ENCODE measurements at places on chromosomes 7 and 10.

DNA sequence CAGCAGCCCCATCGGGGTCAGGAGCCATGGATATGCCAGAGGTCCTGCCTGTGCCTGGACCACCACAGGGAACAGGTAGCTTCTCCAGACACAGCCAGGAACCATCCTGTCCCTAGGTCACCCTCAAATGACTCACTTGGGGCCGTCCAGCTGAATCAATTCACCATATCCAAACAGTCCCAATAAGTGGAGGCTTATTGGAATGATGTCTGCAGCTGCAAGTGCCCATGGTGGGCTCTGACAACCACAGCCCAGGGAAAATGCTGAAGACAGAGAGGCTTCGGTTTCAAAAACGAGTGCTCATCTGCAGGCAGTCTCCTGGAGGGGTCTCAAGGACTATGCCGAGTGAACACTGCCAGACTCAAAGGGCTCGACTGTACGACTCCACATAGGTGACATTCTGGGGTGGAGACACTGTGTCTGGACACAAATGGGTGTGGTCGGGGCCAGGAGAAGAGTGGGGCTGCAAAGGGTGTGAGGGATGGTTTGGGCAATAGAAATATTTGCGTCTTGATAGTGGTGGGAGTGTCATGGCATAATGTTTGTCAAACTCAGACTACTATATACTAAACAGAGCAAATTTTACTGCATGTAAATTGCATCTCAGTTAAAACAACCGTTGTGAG lies 204.8 kb downstream of the TNS3 start:
- no peak for DNase-seq

GRCh38 chr10:112784022-112784461 lies 166.0 kb upstream of the TCF7L2 start:
- DNase-seq, result no peak

DNA sequence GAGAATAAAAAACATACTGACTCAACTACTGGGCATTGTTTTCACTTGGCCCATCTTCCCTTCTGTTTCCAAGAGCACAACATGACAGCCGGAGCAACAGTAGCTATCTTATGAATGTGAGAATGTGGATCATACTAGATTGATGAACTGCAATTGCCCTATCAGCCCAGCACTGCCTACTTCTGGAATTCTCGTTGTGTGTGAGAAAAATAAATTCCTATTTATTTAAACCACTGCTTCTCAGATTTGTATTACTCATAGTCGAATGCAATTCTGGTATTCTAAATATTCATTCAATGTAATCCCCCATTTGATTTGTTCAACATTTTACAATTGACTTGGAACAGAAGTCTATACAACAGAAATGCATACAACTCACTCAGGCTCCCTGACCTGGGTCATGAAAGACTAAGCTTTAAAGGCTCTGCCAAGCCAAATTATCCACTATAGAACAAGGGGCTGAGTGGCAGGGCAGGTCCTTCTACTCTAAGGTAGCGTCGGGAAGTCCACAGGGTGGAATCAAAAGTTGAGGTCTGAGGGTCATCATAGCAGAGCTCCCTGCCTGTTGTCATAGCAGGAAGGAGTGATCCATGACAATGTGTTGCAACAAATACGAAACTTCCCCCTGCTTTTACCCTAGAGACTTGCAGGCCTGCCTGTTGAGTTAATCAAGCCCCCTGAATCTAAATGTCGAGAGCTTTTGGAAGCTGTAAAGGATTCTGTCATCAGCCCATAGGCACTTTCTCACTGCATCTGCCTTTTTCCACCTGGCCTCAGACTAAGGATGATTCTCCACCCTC lies 12.4 kb upstream of the JAZF1 start:
- no peak for DNase-seq

- no peak for DNase-seq
Observed at GRCh38 chr10:122446668-122447423, 7.6 kb upstream of the ARMS2 start.

DNA sequence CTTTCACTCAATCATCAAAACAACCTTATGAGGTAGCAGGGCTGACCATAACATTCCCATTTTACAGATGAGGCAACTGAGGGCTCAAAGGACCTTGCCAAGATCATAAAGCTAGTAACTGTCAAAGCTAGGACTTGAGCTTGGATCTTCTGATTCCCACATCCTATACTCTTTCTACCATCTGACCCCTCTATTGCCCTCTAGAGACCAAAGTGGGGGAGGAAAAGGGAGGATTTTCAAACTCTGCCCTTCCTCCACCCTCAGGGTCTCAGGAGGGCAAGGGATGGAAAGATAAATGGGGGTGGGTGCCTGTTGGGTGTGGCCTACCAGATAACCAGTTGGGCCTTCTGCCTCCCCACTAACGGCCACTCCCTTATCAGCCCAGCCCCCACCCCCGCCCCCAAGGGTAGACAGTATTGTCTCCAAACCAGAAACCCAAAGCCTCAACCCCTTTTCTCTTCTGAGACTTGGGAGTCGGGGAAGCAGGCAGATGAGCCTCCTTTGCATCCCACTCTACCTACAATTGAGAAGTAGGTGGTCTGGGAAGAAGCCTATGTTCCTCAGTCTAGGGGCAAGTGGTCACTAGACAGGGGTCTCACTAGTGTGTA lies 7.9 kb downstream of the LDB1 start:
- no peak for DNase-seq

GRCh38 chr7:2529161-2530070 lies 9.8 kb downstream of the LFNG start:
- DNase-seq, result no peak

DNA sequence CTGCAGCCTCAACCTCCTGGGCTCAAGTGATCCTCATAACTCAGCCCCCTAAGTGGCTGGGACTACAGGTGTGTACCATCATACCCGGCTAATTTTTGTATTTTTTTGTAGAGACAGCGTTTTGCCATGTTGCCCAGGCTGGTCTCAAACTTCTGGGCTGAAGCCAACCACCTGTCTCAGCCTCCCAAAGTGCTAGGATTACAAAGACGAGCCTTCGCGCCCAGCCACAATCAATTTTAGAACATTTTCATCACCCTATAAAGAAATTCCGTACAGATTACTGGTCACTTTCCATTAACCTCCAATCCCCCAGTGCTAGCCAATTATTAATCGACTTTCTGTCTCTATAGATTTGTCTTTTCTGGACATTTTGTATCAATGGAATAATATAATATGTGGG lies 32.3 kb upstream of the PALS2 start:
- DNase-seq, result no peak

DNA sequence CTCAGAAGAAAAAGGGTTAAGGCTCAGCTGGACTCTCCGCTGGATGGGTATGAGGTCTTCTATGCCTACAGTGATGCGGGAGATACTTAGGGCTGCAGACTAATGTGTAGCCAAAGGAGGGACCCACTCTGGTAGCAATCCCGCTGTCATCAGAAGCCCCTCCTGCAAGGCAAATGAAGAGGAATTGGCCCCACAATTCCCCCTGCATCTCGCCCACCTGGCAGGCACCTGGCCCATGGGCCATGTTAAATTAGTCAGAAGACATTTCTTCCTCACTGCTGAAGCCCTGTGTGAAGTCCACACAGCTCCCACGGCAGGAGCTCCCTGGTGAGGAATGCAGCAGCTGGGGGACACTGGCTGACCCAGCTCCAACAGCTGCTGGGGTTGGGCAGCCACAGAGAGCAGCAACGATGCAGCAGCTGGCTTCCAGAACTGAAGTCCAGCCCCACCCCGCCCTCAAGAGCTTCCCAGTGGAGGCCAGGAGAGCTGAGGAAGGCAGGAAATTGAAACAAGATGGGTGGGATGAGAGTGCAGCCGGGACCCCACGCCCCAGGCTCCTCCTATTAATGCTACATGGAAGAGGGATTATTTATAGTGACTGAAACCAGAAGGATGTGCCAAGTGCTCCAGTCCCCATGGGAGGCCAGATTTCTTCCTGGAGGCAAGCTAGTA lies 5.5 kb downstream of the VSTM4 start:
- DNase-seq, result no peak

DNA sequence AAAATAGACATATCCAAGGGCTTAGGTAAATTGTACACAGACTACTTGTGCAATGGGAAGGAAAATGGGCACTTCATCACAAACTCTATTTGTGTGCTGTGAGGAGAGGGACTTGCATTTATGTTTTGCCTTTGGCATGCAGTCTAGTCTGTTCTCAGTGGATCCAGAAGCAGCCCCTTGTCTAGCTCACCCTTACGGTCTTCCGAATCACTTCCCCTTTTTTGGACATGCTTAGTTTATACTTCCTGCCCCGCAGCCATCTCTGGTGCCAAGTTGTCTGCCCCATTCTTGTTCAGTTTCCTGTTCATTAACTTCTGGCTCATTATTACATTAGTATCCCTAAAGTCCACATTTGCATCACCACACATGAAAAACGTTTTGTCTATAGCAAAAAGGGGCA lies 161.6 kb downstream of the NRCAM start:
- no peak for DNase-seq

GRCh38 chr7:113099284-113099919 lies 12.8 kb upstream of the GPR85 start:
- DNase-seq, result no peak

DNA sequence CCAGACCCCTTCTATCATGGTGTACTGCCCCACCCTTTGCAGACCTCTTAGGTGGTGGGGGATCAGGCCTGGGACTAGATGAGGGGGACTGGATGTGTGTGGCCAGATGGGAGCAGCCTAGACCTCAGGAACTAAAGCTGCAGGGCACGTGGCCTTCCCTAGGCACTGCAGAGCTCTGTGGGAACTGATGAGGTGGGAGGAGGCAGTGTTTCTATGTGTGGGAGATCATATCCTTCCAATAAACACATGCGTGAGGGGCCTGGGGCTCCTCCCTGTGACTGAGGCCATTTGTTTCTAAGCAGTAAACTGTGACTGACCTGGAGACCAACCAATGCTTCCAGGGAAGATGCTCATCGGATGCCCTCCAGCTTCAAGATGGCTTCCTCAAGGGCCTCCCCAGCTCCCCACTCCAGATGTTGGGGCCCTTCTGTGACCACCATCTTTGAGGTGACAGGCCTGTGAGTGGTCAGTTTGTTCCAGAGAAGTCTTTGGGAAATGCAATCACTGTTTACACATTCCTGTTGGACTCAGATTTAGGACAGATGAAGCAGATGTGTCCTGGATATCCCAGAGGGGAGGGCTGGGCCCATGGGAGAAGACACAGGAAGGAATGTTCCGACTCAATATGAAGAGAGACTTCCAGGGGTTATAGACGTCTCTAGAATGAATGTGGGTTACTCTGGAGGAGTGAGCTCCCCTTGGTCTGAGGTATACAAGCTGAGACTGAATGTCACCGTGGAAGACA lies 23.6 kb upstream of the ZCCHC24 start:
- DNase-seq, result no peak

- DNase-seq, result no peak
Observed at GRCh38 chr7:128219636-128220035, 21.4 kb upstream of the LEP start.

DNA sequence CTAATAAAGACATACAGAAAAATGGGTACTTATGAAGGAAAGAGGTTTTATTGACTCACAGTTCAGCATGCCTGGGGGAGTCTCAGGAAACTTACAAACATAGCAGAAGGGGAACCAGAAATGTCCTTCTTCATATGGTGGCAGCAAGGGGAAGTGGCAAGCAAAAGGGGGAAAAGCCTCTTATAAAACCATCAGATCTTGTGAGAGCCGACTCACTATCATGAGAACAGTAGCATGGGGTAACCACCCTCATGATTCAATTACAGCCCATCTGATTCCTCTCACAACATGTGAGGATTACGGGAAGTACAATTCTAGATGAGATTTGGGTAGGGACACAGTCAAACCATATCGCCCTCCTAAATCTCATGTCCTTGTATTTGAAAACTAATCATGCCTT lies 1305.4 kb upstream of the SORCS1 start:
- no peak for DNase-seq

GRCh38 chr7:139798892-139799291 lies 21.1 kb upstream of the HIPK2 start:
- DNase-seq, result no peak

DNA sequence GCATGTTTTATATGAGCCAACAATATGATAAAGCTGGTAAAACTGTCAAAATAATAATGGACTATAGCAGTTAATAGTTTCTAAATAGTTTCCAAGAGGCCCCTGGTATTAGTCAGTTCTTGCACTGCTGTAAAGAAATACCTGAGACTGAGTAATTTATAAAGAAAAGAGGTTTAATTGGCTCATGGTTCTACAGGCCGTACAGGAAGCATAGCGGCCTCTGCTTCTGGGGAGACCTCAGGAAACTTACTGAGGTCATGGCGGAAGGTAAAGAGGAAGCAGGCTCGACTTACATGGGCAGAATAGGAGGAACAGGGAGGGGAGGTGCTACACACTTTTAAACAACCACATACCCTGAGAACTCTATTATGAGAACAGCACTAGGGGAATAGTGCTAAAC lies 104.6 kb downstream of the PPP1R9A start:
- DNase-seq, result no peak

DNA sequence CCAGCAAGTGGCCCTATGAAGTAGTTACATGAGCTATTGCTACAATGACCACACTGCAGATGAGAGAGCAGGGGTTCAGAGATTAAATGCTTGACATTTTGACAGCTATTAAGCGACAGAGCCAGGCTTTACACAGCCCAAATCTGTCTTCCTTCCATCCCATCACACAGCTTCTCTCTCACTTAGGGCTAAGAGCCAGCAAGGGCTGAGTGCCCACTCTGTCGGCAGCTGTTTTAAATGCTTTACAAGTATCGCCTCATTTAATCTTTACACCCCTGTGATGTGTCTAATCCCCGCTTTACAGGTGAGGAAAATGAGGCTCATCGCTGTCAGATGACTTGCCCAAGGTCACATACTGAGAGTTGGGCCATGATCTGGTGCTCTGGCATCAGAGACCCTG lies 15.2 kb upstream of the OPALIN start:
- no peak for DNase-seq

- no peak for DNase-seq
Observed at GRCh38 chr10:31693491-31693890, 235.1 kb downstream of the ARHGAP12 start.

- no peak for DNase-seq
Observed at GRCh38 chr10:104080762-104081161, 4.9 kb downstream of the COL17A1 start.

- no peak for DNase-seq
Observed at GRCh38 chr7:107890493-107890961, 456 bp upstream of the DLD start.

DNA sequence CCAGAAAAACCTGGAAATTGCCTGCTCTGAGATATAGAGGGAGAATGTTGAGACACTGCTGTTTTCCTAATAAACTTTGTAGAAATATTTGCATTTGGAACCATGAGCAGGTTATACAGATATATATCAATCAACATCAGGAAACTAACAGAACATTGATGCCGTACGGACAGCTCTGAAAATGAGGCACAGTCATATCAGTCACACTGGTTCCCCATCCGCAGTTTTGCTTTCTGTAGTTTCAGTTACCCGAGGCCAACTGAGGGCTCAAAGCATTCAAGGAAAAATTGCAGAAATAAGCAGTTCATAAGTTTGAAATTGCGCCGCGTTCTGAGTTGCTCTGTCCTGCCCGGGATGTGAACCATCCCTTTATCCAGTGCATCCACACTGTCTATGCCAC lies 137.9 kb downstream of the KLF6 start:
- DNase-seq, result no peak

DNA sequence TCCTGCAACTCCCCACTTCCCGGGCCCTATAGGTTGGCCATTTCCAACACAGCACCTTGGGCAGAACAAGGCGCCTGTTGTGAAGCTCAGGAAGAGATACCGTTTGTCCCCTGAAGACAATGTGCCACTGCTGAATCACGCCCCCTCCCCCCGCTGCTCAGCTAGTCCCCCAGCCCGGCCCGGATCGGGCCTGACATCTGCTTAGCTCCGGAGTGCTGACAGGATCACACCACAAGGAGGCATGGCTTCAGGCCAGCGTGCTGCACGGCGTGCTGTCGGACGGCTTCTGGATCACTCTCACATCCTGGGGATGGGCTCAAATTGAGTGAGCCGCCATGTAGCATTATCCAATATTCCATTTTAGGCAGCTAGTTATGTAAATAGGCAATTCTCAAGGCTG lies 62.1 kb upstream of the EFCAB10 start:
- DNase-seq, result peak; percentile 53

Data from neural crest cell (in vitro differentiated cells).